Activated CD8-positive, alpha-beta memory T cell treated with anti-CD3 and anti-CD28 coated beads, Interleukin-2, amount 50 U/mL, for 48 hours (primary cell): ENCODE measurements at places on chromosomes 1 and 21.

DNA sequence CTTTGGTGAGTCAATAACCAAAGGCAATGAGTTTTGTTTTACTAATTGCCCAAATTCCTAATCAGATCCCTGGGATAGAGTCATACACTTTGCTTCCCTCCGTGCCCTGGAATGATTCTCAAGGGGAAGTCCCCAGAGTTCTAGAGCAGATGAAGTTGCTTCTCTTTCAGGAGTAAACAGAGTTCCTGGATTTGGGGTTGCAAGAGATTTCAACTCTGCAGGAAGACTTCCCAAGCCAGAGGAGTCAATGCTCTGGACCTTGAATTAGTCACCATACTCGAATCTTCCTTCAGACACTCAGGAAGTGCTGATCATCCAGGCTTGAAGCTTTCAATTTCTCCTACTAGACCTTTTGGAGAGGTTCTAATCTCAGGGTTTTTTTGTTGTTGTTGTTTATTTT is 39.6 kb downstream of the FCER1A start:
- DNase-seq = no peak

DNA sequence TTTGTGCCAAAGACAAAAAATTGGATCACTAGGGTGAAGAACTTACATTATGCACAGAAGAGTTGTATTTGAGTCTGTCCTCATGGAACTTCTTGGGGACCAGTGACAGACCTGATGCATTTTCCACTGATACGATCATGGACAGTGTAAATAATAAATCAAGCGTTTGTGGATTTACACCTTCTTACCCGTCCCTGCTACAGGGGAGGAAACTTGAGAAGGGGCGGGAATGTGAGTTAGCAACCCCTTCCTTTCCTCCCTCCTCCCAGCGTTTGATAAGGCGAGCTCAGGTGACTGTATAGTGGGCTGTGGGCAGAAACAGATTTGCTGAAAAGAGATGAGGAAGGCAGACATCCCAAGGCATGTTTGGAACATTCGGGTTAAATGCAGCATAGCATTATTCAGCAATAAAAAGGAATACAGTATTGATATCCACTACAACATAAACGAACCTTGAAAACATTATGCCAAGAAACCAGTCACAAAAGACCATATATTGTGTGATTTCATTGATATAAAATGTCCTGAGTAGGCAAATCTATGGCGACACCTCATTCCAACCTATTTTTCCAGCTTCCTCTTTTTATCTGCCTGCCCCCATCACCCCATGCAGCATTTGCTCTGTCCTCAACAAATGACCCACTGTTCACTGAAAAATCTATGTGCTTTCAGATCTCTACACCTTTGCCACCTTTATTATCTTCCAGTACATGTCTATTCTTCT is 128.7 kb downstream of the ZZZ3 start:
- no peak for DNase-seq

DNA sequence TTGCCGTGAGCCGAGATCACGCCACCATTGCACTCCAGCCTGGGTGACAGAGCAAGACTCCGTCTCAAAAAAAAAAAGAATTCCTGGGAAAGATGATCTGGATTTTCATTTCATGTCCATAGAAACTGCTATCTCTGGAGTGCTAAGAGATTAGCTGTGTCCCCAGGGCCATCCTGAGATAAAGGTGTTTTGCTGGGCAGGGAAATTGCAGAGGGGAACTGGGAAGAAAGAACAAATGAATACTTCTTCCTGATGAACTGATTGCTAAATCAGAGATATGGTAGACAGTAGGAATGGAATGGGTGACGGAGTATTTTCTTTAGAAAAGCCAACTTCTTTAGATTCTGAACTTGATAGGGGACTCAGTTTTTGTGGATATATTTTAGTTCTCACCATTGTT is 19.2 kb downstream of the SNRPE start:
- no peak for DNase-seq

DNA sequence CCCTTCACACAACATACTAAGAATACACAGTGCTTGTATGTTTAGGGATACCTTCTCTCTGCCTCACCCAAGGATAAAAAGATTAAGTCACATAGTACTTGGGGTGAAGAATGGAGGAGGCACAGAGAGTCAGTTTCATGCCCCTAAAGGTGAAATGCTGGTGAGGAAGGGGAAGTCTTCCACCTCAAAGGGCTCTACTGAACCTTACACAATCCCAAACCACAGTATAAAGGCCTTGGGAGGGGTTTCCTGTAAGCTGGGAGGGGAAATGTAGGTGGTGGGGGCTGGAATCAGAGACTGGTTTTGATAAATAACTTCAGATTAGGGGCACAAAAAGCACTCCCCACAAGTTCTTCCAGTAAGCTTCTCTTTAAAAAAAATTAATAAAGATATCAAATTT is 3.5 kb downstream of the MINDY1 start:
- DNase-seq = no peak

DNA sequence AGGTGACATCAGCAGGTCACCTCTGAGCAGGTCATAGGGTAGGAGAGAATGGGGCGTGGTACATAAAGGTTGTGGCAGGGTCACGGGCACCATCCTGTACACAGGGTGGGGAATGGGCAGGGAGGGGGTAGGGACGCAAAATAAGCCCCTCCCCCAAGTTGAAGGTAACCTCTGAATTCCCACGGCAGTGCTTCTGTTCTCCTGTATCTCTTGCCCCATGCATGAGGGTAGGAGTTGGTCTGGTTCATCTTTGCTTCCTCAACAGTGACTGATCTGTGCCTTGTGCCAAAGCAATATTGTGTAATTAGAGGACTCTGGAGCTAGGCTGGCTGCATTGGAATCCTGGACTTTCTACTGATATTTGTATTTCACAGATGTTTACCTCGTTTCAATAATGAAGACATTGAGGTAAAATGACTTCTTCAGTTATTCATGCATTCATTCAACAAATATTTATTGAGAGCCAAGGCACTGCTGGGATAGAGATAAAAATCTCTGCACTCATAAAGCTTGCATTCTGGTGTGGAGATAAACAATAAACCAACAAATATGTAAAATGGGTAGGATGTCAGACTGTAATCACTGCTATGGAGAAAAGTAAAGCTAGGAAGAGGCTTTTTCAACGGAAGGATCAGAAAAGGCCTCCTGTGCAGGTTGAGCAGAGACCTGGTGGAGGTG is 18.4 kb upstream of the GFI1 start:
- no peak for DNase-seq

GRCh38 chr1:232628335-232629249 is 1.3 kb downstream of the SIPA1L2 start:
- DNase-seq = no peak

DNA sequence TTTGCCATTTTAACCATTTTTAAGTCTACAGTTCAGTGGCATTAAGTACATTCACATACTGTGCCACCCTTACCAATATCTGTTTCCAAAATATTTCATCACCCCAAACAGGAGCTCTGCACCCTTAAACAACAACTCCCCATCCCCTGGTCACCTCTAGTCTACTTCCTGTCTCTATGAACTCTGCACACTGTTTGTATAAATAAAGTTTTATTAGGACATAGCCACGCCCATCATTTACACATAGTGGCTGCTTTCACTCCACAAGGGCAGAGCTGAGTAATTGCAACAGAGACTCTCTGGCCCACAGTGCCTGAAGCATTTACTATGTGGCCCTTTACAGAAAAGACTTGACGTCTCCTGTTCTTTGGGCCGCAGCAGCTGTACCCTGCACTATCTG is 30.1 kb downstream of the KCNAB2 start:
- DNase-seq = no peak
